ENCODE measurements at places on chromosomes 12 and 14.

GRCh38 chr12:10179776-10180181 is 947 bp downstream of the TMEM52B start:
- DNase-seq: no peak

DNA sequence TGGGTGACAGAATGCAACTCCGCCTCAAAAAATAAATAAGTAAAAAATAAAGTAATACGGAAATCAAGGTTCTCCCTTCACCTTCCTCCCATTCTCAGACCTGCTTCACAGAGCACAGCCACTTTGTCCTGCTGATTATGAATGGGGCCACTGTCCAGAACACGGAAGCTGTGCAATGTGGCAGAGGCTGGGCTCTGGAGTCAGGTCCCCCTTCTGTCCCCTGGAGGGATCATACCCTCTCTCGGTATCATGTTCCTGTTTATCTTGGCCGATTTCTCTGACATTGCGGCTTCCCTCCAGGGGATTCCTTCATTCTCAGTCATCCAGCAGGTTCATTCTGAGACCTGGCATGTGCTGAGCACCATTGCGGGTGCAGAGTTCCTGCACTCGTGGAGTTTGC is 11.3 kb downstream of the PPP2R5C start:
- DNase-seq: no peak

DNA sequence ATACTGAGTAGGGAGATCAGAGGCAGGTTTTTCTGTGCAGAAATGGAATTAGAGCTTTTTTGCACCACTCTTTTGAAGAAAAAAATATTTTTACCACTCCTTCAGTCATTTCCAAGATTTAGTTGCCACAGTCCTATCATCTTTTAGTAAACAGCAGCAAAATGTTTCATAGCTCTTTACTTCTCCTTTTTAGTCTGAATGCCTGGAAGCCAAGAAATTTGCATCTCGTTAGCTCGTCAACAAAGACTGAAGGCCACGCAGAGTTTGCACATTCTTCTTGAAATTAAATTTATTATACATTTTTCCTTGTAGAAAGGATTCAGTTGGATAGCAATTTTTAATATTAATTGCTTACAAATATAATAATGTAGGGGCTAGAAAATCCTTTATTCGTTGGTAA is 544.5 kb upstream of the ATP2B1 start:
- DNase-seq: no peak

GRCh38 chr12:68568922-68569569 is 41.7 kb upstream of the RAP1B start:
- no peak for DNase-seq
